Stimulated activated CD4-positive, alpha-beta T cell treated with anti-CD3 and anti-CD28 coated beads, Interleukin-2, amount 100 ng/mL, for 24 hours (primary cell): ENCODE measurements at places on chromosomes 3 and 15.

DNA sequence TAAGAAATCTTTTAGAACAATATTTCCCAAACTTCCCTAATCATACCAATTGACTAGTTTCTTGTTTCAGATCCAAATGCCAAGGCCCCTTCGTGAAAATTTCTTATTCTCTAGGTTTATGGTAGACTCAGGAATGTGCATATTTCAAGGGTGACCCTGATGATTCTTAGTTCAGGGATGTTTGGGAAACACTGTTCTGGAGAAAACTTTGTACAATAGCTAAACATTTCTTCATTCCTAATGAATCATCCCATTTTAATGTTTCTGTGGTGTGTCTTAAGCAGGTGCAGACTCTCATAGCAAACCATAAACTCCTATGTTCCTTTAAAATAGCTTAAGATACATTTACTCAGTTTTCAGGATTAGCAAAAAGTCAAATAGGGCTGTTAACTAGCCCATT, 314.5 kb downstream of the TIGIT start:
- no peak for DNase-seq

GRCh38 chr3:121748680-121749275, 763 bp downstream of the GOLGB1 start:
- no peak for DNase-seq

- DNase-seq, result no peak
These were observed 86.4 kb upstream of the THBS1 start for GRCh38 chr15:39494462-39494861.

GRCh38 chr3:152399374-152399773, 130.6 kb downstream of the MBNL1 start:
- no peak for DNase-seq

DNA sequence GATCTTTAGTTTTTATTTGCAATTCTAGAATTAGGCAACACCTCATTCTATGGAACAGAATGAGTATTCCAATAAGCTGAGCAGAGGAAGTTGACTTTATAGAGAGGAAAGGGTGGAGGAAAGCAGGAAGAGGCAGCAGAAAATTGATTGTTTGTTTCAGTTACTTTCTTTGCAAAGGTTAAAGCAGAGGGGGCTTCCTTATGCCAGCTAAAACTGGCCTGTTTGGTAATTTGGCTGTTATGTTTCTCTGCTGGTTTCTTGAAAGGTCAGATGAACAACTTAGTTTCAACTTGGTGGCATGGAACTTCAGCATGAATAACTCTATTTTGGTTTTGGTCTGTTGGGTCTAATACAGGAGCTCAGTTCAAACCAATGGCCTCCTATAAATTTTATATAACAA, 190.9 kb upstream of the IL12A start:
- DNase-seq, result no peak

GRCh38 chr3:46737329-46737731, 19.7 kb upstream of the PRSS50 start:
- DNase-seq, result no peak

DNA sequence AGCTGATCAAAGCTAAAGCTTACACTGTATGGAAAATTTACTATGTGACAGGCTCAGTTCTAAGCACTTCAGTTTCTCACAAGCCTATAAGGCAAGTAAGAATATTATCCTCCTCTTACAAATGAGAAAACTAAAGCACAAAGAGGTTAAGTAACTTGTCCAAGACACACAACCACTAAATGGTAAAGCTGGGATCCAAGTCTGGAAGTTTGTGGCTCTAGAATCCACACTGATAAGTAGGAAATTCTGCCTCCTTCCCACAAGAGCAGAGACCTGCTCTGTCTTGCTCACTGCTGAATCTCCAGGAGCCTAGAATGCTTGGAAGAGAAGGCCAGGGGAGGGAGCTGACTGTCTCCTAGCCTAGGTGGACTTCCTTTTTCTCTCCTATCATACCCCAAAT, 60.6 kb downstream of the MAGI1 start:
- no peak for DNase-seq

DNA sequence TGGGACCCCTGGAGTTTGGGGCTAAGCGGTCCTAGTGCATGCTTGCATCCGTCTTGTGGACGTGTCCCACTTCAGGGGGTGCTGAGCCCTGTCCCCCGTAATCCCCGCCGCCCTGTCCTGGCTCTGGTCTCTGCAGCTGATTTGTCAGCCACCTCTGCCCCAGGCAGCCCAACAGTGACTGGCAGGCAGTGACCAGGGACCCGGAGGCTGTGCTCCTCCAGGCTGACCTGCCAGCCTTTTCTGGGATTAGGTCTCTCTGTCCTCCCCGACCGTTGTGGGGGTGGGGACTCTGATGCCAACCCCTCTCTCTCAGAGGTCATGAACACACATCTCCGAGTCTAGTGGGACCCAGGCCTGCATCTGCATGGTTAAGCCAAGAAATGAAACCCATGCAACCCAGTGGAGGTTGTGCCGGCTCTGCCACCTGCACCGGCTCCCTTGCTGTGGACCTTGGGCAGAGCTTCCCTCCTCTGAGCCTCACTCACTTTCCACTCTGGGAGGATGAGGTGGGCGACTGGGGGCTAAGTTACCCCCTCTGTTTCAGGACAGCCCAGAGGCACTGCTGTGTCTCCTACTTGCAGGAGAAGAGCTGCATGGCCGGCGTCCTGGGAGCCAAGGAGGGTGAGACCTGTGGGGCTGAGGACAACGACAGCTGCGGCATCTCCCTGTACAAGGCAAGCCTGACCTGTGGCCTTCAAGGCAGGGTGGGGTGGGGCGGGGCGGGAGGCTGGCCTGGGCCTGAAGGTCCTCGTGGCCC, 60.2 kb downstream of the FBLN2 start:
- DNase-seq, result no peak
